Stimulated activated CD4-positive, alpha-beta T cell treated with anti-CD3 and anti-CD28 coated beads, Interleukin-4, amount 100 ng/mL, for 1 hour (primary cell): ENCODE measurements at places on chromosomes 12 and 14.
A peak's percentile ranks its signal among the peaks of the same experiment; 100 is the strongest.

DNA sequence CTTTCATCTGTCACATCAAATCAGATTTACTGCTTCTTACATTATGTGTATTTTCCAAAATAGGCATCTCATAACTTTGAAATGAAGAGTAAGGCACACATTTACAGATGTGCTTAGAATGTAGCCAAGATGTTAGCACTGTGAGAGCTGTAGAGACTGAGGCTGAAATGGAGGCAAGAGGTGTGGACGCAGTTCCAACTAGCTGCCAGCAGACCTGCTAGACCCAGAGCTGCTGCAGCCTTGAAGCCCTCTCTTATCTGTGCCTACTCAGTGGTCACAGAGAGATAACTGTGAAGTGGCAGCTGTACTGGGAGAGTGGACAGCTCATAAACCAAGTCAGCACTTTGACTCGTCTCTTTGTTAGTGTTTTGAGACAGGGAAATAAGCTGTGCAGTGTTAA is 470.9 kb downstream of the CCER1 start:
- no peak for DNase-seq

- DNase-seq, result no peak
Measured at GRCh38 chr12:69151254-69151764, 88.1 kb upstream of the CPSF6 start.

GRCh38 chr12:119051474-119051873 is 70.1 kb downstream of the SRRM4 start:
- no peak for DNase-seq

DNA sequence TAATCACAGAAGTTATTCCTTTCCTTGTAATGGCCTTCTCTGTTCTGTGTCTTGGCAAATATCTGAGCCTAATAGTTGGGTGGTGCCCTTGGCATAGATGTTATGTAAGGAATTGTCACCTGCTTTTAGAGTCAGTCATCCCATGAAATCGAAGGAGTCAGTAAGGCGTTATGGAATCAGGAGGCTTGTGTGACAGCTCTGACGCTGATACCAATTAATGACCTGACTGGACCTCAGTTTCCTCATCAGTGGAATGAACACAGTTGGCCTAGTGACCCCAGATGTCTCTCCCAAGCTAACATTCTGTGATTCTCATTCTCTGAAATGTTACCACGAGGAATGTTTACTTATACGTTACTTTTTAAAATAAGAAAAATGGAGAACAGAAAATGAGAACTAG is 32.1 kb downstream of the TXNRD1 start:
- DNase-seq, result no peak

DNA sequence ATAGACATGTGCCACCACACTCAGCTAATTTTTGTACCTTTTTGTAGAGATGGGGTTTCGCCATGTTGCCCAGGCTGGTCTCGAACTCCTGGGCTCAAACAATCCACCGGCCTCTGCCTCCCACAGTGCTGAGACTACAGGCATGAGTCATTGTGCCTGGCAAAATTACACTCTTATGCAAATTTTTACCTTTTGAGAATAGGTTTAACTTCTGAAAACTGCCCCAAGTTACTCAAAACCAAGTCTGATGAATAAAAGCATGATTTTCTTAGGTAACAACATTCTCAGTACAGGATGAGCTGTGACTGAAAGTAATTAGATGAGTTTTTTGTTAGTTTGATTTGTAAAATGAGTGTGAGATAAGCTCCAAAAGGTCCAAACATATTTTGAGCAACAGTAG is 166.0 kb downstream of the RPS29 start:
- DNase-seq, result peak; percentile 3

- no peak for DNase-seq
Measured at GRCh38 chr12:93370947-93371346, 6.8 kb upstream of the NUDT4 start.

GRCh38 chr12:3611860-3612703 is 121.1 kb downstream of the PRMT8 start:
- no peak for DNase-seq

- DNase-seq, result no peak
Measured at GRCh38 chr12:69024413-69024812, 91.4 kb upstream of the CPM start.

DNA sequence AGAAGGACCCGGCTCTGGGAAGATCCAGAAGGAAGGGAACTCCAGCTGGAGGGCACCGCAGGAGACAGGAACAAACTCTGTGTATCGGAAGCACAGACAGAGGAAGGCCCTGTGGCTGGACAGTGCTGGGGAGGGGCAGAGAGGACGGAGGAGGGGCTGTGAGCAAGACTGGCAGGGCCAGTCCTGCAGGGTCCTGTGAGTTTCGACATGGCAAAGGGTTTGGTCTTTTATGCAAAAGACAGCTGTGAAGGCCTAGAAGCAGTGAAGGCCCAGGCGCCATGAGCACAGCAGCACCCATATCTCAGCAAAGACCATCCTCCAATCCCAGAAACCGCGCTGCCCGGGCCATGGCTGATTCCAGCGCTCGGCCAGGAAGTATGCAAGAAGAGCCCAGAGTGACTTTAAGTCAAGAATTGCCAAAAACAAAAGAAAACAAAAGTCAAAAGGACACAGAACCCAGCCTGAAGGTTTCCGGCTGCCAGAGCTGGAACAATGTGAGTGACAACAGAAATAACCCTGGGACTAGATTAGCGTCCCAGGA is 126.5 kb downstream of the NCOR2 start:
- no peak for DNase-seq

DNA sequence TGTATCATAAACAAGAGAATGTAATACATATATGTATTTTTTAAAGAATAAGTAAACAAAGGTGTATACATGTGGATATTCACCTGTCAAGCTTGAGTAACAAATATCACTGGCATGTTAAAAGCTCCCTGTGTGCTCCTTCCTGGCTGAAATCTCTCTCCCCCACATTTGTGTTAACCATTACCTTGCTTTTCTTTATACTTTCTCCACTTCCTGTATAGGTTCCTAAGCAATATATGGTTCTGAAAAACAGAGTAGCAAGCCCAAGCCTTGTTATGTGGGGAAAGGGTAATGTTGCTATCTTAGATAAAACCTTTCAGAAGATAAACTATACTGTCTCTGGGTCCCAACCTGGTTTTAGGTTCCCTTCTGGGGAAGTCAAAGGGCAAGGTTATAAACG is 32.3 kb upstream of the TBC1D30 start:
- no peak for DNase-seq

DNA sequence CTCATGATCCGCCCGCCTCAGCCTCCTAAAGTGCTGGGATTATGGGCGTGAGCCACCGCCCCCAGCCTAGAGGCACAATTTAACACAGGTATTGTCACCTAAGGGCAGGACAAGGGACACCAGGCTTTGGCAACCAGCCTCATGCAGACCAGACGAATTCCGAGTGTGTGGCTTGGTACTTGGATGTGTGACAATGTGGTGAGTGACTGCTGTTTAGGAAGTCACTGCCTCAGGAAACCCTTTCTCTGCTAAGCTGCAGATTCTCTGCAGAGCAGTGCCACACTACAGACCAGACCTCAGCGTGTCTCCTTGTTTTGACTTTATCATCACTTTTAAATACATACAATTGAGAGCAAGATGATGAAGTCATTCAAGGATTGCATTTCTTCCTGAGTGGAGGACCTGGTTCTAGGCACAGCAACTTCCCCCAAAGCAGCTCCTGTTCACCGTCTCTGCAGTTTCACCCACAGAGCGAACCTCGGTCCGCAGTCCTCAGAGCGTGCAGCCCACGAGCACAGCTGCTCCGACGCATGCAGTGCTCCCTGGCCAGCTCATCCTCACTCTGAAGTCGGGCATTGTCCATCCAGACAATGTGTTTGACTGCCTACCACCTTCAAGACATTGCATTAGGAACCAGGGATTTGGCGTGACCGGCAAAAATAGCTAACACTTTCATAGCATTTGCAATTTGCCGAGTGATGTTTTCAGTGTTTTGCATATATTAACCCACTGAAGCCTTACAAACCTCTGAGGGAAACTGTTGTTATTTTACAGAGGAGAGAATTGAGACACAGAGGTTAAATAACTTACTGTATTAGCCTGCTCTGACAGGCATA is 235.2 kb downstream of the CHST11 start:
- no peak for DNase-seq

DNA sequence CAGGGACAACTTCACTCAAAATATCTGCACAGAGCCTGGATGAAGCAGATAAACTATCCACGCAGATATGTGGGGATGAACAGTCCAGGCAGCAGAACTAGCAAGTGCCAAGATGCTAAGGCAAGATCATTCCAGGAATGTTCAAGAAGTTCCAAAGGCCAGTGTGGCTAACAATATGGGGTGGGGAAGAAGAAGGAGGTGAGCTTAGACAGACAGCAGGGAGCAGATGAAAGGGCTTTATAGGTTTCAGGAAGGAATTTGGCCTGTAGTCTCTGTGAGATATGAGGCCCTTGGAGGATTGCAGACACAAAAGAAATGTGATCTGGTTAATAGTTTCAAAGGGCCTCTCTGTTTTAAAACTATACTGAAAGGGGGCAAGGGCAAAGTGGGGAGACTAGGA is 63.5 kb upstream of the PPM1H start:
- DNase-seq, result no peak

GRCh38 chr12:72141381-72141780 is 130.8 kb upstream of the TRHDE start:
- DNase-seq, result no peak

DNA sequence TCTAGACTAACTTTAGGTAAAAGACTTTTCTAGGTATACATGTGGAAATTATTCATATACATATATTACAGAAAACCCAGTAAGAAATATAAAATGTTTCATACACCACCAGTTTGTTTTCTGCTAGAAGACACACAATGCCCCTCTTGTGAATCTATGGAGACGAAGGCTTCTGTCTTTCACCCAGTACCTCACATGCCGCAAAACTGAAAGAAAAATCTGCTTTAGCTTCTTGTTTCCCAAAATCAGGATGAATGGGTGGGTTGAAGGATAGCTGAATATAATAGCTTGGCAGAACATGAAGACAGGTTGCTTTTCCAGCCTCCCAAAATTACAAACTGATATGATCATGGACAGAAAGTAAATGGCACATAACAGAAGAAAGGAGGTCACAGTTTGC is 1.3 kb downstream of the TAS2R30 start:
- DNase-seq, result no peak

DNA sequence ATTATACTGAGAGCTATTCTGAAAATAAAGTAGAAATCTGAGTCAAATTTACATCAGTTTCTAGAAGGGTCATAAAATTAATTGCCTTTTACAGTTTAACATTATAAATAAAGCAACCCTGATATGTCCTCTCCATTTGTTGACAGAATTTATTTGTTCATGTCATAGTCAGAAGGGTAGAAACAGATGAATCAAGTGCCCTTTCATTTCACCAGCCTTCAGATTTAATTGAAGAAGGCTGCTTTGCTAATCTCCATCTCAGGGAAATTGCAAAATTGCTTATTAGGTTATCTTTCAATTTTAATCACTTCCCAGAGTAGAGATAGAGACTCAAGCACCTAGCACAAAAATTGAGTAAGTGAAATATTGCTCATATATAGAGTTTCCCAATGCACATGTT is 76.8 kb downstream of the ATXN7L3B start:
- DNase-seq, result no peak

- no peak for DNase-seq
Measured at GRCh38 chr14:57834961-57835360, 30.9 kb downstream of the SLC35F4 start.

DNA sequence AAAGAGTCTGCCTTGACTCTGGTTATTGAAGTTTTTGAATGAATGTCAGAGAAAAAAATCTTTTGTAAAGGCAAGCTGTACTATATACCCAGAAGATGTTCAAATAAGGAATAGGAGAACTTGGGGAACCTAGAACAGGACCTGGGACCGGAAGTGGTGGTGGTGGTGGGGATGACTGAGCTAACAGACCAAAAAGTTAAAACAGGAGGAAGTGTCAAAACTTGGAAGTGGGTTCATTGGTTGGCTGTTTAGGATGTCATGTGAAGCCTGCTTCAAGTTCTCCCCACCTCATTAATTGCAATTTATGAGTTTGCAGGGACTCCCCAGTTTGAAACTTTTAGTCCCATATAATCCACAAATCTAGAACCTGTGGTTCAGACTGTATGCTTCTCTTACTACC is 26.2 kb downstream of the PLXNC1 start:
- DNase-seq, result no peak

GRCh38 chr14:49306152-49306751 is 279.9 kb downstream of the RPS29 start:
- DNase-seq, result no peak

GRCh38 chr12:124207617-124208016 is 87.3 kb upstream of the RFLNA start:
- DNase-seq, result no peak

GRCh38 chr12:54452628-54453027 is 20.8 kb downstream of the GTSF1 start:
- no peak for DNase-seq

DNA sequence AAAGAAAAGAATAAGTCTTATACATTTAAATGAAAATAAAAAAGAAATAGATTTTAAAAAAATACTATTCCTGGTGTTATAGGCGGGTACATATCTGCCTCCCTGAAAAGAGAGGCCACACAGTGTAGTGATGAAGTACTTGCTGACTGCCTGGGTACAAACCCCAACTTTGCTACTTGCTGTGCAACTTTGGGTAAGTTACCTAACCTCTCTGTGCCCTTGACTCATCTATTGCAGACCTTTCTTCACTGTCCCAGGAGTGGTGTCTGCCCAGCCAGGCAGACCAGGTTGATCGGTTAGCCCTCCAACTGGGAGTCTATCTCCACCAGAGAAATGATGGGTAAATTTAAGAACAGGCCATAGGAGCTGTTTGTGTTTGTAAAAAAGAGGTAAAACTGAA is 82.0 kb downstream of the SLC24A4 start:
- no peak for DNase-seq

DNA sequence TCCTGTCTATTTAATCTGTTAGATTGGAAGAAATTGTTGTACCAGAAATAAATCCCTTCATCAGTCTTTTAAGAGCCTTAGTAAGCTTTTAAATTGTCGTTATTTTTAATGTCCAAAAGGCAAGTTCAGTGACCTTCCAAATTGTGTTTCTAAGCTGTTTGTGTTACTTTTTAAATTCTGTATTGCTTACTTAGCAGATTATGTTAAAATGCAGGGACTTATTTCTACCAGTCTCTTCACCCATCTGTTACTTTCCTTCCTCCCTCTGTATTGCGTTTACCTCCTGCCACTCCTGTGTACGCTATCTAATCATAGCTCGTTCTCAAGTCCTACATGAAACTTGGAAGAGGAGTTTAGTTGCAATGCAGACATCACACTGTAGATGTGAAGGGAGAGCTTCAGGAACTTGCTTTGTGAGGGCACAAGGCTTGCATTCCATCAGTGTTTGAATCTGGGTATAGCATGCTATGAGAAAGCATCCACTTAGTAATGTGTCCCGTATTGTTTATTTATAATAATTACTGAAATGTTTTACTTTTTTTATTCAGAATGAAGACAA is 406.5 kb upstream of the RGS6 start:
- DNase-seq, result no peak

- no peak for DNase-seq
Measured at GRCh38 chr14:61703342-61704129, 8.2 kb downstream of the HIF1A start.

GRCh38 chr12:56521209-56521589 is 421 bp upstream of the RBMS2 start:
- no peak for DNase-seq

GRCh38 chr12:111984820-111985219 is 28.1 kb downstream of the TMEM116 start:
- DNase-seq, result no peak

- no peak for DNase-seq
Measured at GRCh38 chr12:5582541-5582940, 150.6 kb downstream of the NTF3 start.

- DNase-seq, result no peak
Measured at GRCh38 chr12:80756875-80757274, 40.2 kb downstream of the MYF5 start.

- DNase-seq, result no peak
Measured at GRCh38 chr12:131138638-131139362, 185.1 kb downstream of the ADGRD1 start.

GRCh38 chr12:88658009-88658408 is 77.7 kb upstream of the KITLG start:
- DNase-seq, result no peak
